ENCODE measurements at places on chromosomes 4 and X. TPM values are rescaled to one million over a fixed set of nuclear protein-coding genes. Genes with fewer than 3 reads are reported as not detected.

PLS3 gene
- total RNA-seq = 345 TPM

ODAPH gene
- not detected for total RNA-seq

RHOXF1 gene
- not detected for total RNA-seq

AWAT2 gene
- not detected for total RNA-seq

XK gene
- 0.13 TPM for total RNA-seq

DCAF8L2 gene
- total RNA-seq = not detected

PLK4 gene
- 2.4 TPM for total RNA-seq

SPANXC gene
- total RNA-seq = not detected

ZDHHC15 gene
- total RNA-seq = 0.23 TPM

MAMLD1 gene
- 1.1 TPM for total RNA-seq

CPXCR1 gene
- total RNA-seq = not detected

RNF128 gene
- total RNA-seq = 6.7 TPM

STOX2 gene
- 1.1 TPM for total RNA-seq

NEK1 gene
- total RNA-seq = 15.4 TPM

PFKFB1 gene
- 0.03 TPM for total RNA-seq

FBXO8 gene
- 26.0 TPM for total RNA-seq

HTN3 gene
- total RNA-seq = not detected

NOX1 gene
- not detected for total RNA-seq

SNX12 gene
- 67.9 TPM for total RNA-seq

PCDH18 gene
- 119 TPM for total RNA-seq

AFP gene
- total RNA-seq = 1.1 TPM

FMR1NB gene
- total RNA-seq = not detected

SPATA18 gene
- 32.6 TPM for total RNA-seq

GRID2 gene
- total RNA-seq = 0.10 TPM

SGMS2 gene
- 197 TPM for total RNA-seq

STATH gene
- total RNA-seq = not detected

S100G gene
- not detected for total RNA-seq

SPACA5 gene
- not detected for total RNA-seq

SPP1 gene
- total RNA-seq = 2.4 TPM

MAGEA2B gene
- total RNA-seq = not detected

TMSB4X gene
- total RNA-seq = 6,415 TPM

NLGN3 gene
- 0.26 TPM for total RNA-seq

BEX5 gene
- total RNA-seq = not detected

TKTL2 gene
- not detected for total RNA-seq

PROM1 gene
- 0.13 TPM for total RNA-seq

DAPP1 gene
- not detected for total RNA-seq

GPAT3 gene
- total RNA-seq = 14.1 TPM

USP26 gene
- not detected for total RNA-seq

CCKAR gene
- not detected for total RNA-seq

FOXR2 gene
- not detected for total RNA-seq

SMAD1 gene
- 7.9 TPM for total RNA-seq

SLC6A8 gene
- 56.2 TPM for total RNA-seq

PAK3 gene
- total RNA-seq = 4.6 TPM

AP1S2 gene
- 29.9 TPM for total RNA-seq

BMPR1B gene
- 0.53 TPM for total RNA-seq

IL2RG gene
- not detected for total RNA-seq

GCNA gene
- 2.9 TPM for total RNA-seq

WDFY3 gene
- total RNA-seq = 123 TPM

UBL4A gene
- 40.3 TPM for total RNA-seq

PI4K2B gene
- 22.8 TPM for total RNA-seq

CXorf49 gene
- not detected for total RNA-seq

IQCM gene
- not detected for total RNA-seq

FGFR3 gene
- total RNA-seq = 0.59 TPM

KIF4A gene
- total RNA-seq = 2.2 TPM

ARHGAP24 gene
- 36.0 TPM for total RNA-seq

XKRX gene
- 0.07 TPM for total RNA-seq

CNGA1 gene
- 4.5 TPM for total RNA-seq

PCDH7 gene
- 61.1 TPM for total RNA-seq
